Activated CD8-positive, alpha-beta T cell treated with anti-CD3 and anti-CD28 coated beads, Interleukin-2, amount 10 ng/mL, durations not matched to agents 7 days and 5 days (primary cell): ENCODE measurements at places on chromosomes 5 and 9.

DNA sequence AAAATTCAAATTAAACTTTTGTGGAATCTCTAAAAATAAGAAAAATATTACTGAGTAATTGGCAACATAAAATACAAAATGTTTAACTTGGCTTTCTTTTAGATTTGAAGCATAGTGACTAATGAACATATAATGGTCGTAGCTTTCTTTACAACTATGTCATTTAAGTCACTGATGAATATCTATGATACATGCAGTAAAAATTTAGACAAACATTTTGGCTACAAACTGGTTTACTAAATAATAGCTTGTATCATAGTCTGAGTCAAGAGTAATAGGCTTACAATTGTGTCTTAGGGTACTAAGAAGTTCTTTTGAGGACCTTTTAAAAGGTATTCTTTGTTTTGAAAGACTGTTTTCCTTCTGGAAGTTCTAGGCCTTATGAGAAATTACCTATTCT lies 2.0 kb upstream of the APC start:
- DNase-seq: no peak

DNA sequence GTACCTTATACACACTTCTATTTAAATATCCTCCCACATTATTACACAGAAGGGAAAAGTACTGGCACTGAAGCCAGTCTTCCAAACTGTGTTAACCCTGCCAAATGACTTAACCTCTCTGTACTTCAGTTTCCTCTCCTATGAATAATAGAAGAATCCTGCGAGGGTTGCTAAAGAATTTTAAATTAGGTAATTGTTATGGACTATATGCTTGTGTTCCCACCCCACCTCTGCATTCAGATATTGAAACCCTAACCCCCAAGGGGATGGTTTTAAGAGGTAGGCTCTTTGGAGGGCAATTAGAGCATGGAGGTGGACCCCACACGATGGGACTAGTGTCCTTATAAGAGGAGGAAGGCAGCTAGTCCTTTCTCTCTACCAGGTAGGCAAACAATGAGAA lies 72.7 kb downstream of the TTLL11 start:
- no peak for DNase-seq

GRCh38 chr5:135999406-136000139 lies 29.2 kb upstream of the TGFBI start:
- DNase-seq: no peak

- no peak for DNase-seq
Measured at GRCh38 chr5:38582293-38582974, 26.0 kb upstream of the LIFR start.
